ENCODE measurements at places on chromosomes 1 and 21. TPM values are rescaled to one million over a fixed set of nuclear protein-coding genes. Genes with fewer than 3 reads are reported as not detected.

- no peak for DNase-seq
Observed at GRCh38 chr21:42037943-42038342, 27.8 kb upstream of the ZBTB21 start.

GRCh38 chr1:48917901-48918603 lies 141.4 kb upstream of the BEND5 start:
- no peak for DNase-seq

DNA sequence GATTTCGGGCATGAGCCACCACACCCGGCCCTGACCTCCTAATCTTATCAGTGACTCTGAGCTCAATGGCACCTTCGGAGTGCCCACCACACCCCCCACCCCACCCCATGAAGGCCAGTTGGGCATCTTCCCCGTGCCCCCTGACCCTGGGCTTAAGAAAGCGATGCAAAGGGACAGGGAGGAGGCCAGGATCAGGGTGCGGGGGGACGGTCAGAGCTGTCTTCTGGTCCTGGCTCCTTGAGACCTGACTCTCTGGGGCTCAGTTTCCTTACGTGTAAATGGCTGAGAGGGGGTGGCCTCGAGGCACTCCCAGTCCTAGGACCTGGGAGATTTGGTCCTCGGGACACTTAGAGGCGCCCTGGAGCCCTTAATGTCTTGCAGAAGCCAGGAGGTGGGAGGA lies 103.9 kb upstream of the VAMP3 start:
- no peak for DNase-seq

DNA sequence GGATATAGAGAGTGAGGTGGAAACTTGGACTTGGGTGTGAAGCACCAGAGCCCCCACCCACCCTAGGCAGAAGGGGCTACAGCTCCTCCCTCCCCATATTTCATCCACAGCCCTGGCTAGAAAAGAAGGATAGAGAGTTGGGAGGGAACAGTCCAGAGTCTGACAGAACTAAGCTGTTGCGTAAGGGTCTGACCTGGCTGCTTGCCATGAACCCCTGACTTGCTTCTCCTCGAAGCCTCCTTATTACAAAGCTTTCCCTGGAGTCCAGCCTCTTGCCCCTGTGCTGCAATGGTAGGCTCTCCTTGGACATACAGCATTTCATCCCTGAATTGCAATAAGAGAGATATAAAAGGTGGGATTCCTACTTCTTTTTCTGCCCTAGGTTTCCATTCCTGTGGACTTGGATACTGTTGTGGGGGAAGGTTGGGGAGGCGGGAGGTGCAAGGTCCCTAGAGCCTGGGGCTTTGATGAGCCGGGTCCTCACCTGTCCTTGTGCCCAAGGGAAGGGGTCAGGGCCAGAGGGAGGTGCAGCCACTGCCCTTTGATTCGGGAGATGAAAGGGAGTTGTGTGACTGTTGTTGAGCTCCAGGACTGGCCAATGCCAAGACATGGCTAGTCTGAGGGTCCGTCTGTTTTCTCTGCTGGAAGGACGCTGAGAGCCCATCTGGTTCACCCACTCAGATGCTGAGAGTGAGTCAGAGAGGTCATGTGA lies 2.7 kb downstream of the RHBG start:
- no peak for DNase-seq

GRCh38 chr1:212284332-212284743 lies 872 bp upstream of the PPP2R5A start:
- DNase-seq: no peak

DNA sequence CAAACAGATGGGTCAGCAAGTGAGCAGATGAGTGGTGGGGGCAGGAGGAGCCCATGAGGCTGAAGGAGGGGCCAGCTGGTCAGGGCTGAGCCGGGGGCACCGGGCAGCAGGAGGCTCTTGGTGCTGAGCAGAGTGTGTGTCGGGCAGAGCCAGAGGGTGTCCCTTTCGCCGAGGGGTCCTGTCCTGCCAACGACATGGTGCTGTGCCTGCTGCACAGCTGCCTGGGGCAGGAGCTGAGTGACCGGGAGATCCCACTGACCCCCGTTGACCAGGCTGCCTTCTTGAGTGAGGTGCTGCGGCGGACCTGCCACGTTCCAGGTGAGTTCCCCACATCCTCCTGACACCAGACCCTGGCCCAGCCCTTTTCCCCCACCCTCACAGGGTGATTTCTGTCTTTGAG lies 27.5 kb downstream of the HYI start:
- DNase-seq: no peak

The PPFIA4 gene
- 1.5 TPM for polyA plus RNA-seq

- no peak for DNase-seq
Observed at GRCh38 chr1:62998845-62999649, 215.1 kb downstream of the ATG4C start.

The FOXD2 gene
- polyA plus RNA-seq: 0.01 TPM

DNA sequence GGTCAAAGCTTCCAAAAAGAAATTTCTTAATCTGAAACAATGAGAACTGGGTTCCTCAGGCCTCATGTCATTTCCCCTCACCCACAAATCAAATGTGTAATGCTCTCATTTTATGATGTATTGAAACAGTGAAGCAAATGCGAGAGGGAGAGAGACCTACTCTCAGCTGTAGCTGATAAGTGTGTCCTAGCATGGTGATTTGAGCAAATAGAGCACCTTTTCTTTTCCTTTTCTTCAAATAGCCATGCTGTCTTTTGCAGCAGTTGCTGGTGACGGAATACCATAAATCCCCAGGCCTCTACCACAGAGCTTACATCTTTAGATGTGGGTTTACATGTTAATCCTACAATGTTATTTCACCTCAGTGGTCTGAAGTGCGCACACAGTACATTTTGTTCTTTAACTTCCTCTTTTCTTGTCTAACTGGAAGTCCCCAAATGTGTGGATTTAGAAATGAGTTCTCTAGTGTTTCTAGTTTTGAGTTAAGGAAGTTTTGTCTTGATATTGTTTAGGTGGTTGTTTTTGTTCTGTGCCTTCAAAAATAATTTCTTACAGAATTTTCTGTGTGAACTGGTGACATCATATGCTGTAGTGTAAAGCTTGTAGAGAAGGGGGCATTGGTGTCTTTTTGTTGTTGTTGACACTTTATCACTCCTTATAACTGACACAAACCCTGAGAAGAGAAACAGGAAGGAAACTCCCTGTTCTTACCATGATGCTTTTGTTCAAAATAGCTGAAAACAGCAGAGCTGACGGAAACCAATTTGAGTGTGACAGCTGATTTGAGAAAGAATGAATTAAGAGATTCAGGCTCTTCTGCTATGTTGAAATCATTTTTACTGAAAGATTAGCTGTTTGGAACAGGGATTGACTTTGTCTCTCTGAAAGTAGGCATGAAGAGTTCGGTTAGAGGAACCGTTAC lies 12.2 kb downstream of the SMAP2 start:
- no peak for DNase-seq

The SPRR5 gene
- polyA plus RNA-seq: not detected

DNA sequence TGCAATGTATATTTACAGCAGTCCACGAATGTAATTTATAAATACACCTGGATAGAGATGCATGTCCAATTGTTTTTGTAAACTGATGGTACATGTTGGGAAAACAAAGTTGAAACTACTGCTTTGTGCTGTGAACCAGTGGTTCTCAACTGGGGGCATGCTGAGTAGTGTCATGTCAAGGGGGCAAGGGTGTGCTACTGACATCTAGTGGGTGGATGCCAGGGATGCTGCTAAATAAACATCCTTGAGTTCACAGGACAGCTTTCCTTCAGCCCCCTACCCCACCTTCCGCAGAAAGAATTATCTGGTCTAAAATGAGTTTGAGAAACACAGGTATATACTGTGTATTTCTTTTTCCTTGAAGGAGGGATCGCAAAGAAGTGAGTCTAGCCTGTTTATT lies 95.9 kb downstream of the RASAL2 start:
- no peak for DNase-seq

The GCSAML gene
- not detected for polyA plus RNA-seq

GRCh38 chr1:197429372-197429771 lies 161.3 kb downstream of the CRB1 start:
- DNase-seq: no peak

- DNase-seq: no peak
Observed at GRCh38 chr1:10965546-10966226, 46.8 kb upstream of the TARDBP start.

DNA sequence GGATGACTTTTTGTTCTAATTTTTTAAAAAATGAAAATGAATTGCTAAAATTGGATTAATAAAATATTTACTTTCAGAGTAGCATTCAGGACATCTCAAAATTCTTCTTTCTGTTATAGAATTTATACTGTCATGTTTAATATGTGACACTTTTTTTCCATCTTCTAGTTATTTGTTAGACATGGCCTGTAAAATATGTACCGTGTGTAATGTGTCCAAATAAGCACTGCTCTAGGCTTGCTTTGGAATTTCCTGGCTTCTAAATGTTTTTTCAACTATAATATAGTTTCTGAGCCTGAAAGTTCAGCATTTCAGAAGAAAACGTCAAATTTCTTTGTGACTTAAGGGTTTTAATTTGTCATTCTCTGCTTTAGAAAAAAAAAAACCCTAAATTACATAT lies 243.6 kb downstream of the DNM3 start:
- no peak for DNase-seq

DNA sequence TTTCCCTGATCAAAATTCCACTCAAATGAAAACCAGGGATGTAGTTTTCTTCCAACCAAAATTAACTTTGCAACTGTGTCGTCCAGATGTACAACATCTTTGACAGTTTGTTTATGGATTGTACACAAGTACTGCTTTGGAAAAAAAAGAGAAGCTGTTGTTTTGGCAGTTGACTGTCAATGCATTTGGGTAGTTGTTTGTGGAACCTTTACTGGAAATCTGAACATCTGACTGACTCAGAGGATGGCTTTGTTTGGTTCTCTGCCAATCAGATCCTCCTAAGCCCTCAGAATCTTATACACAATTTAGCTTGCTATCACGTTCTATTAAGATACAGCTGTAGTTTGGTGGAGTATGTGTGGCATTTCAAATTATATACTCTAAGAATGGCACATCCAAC lies 195.0 kb downstream of the KCNK2 start:
- DNase-seq: peak; percentile 59

The ZNF362 gene
- 11.8 TPM for polyA plus RNA-seq

GRCh38 chr1:116434849-116435248 lies 61.8 kb downstream of the ATP1A1 start:
- DNase-seq: no peak

The CD1B gene
- not detected for polyA plus RNA-seq

The HMCN1 gene
- polyA plus RNA-seq: 20.9 TPM

The TLR5 gene
- 0.11 TPM for polyA plus RNA-seq

DNA sequence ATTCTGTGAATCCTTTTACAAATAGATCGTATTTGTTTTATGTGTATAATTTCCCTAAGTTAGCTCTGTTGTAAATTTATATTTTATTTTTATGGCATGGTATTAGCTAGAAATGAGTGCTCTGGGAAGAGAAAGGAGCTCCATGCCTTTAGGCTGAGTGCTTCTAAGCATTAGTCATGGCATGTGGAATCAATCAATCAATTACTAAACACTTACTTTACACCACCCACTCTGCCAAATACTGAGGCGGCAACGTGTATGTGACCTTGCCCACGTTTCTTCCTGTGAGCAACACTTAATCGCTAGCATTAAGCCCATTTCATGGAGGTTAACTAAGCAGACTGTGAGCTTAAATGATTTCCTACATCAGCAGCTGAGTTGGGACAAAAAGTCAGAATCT lies 7.2 kb upstream of the BECN2 start:
- DNase-seq: no peak

The BTBD8 gene
- polyA plus RNA-seq: 3.1 TPM

The ZBTB8B gene
- polyA plus RNA-seq: not detected

DNA sequence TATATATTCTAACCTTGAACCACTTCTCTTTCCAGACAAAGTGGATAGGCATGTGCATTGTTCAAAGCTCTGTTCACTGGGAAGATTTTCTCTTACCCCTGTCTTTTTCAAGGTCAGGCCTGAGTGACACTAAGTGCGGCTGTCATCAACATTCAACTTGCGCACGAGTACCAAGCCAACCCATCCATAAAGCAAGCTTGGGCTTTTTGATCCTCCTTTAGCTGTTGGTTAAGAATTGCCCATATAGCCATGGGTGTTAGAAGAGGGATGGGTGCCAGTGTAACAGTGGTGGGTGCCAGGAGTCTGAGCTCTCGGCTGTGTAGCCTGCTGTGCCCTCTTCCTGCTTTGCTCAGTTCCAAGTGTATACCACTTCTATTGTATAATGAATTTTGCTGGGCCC lies 136.1 kb downstream of the GLUL start:
- DNase-seq: no peak

DNA sequence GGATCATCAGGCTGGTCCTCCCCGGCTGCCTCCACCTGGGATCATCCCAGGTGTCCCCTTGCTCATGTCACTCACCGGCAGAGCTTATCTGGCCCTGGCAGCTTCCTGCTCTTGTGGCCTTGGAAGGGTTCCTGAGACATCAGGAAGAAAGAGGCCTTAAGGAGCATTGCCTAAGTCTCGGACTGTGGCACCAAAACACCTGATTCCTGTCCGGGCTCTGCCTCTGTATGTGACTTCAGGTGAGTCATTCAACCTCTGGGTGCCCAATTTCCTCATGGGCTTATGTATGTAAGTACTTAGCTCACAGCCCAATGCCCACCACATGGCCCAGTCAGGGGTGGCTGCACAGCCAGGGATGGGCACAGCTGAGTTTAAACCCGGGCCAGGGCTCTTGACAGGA lies 255.9 kb upstream of the VAMP3 start:
- no peak for DNase-seq

DNA sequence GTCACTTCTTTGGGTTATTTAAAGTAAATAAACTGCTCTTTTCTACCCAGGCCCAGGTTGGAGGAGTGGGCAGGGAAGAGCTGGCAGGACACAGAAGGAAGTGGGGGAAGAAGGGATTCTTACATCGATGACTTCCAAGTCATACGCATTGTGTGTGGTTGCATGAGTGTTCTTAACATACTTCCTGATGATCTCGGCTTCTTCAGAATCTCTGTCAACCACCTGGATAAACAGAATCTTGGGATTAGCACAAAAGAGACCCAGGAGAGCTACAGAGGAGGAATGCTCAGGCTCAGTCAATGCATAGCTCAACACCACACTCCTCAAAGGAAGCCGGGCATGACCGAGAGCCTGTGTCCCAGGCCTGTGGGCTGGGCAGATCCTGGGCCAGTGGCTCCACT lies 42.1 kb downstream of the PARP1 start:
- no peak for DNase-seq

DNA sequence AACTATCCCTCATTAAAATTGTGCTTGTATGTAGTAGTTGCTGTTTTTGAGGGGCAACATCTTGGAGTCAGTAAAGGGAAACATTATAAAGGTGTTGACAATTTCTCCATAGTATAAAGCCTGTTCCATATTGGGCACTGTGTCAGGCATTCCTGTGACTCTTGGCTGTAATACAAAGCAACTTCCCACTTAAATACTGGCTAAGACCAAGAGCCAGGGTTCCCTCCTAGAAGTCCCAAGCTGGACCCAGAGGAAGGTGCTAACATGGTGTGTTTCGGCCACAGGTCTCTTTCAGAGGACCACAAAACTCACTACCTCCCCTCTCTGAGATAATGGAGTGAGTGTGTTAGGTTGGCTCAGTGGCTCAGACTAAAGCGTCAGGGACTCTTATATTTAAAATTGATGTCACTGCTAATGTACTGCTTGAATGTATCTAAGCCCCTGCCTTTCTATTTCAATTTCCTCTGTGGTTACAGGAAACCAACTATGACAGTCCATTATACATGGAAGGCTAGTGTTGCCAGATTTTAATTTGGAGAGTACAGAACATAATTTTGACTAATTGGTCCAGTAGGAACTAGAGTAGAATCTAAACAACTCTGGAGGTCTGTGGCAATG lies 74.7 kb upstream of the RGL1 start:
- DNase-seq: no peak

GRCh38 chr1:118007391-118007790 lies 77.9 kb downstream of the WDR3 start:
- no peak for DNase-seq

The ERICH3 gene
- polyA plus RNA-seq: not detected

The IL22RA1 gene
- polyA plus RNA-seq: not detected

GRCh38 chr1:10833630-10834557 lies 37.4 kb upstream of the CASZ1 start:
- DNase-seq: no peak

Measured in AG04450 (cell line).